Hepatocyte (in vitro differentiated cells): ENCODE measurements at places on chromosomes 2 and 18. TPM values are rescaled to one million over a fixed set of nuclear protein-coding genes. Genes with fewer than 3 reads are reported as not detected.

DNA sequence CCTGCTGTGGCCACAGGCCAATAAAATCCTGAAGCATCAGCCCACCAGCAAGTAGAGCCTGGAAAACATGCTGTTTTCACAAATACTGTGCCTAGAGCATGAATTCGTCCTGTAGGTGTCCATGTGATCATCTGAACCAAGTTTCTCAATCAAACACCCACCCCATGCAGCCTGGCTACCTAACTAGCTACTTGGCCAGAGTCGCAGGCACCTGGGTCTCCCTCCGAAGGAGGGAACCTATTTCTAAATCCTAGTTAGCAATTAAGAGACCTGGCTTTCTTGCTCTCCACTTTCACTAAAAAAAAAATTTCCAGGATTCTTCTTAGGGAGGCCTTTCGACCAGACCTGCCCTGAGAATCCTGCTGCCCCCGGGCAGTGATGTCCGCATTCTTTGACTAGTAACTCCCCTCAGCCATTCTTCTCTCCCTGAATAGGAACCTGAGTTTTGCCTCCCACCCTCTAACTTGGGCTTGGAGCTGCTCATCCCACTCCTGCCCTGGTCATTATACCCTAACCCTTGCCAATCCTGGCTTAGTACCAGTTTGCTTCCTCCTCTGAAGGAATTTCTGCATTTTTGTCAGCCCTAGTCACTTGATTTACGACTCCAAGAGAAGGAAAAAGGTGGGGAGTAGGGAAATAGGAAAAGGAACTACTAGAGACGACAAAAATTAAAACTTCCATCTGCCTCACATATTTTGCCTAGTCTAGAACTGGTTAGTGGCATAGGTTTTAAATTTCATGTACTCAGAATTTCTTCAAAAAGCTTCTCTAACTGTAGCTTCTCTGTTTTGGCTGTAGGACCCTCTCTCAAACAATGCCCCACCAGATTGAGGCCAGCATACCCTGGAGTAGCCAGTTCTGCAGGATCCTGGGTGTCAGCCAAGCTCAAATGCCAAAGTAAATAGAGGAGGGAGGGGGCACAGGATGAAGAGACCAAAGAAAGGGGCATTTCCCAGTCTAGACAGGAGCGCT lies 25.4 kb upstream of the TANK start:
- no peak overlapping the region for H3K4me3 ChIP-seq
- no peaks in the 10 kb centered on the region for H3K36me3 ChIP-seq
- DNase-seq, result no peak
- H3K27ac ChIP-seq, result peak overlapping the region; percentile 31

DNA sequence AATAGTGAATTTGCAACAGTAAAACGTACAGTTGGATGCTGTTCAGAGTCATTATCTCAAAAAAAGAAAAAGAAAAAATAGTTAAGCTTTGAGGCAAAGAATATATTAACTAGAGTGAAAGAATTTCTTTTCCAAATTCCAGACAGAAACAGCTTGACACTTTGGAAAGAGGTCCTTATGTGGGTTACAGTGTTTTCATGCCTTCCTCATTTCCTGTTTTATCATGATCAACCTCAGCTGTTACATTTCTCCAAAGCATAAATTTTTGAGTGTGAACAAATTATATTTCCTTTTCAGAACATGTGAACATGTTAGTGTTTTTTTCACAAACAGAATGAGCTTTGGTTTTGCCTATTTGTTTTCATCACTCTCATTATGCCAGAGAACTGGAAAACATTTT lies 13.6 kb downstream of the FRZB start:
- no peak for DNase-seq
- H3K36me3 ChIP-seq, result no peaks in the 10 kb centered on the region
- H3K27me3 ChIP-seq, result no peaks in the 10 kb centered on the region

DNA sequence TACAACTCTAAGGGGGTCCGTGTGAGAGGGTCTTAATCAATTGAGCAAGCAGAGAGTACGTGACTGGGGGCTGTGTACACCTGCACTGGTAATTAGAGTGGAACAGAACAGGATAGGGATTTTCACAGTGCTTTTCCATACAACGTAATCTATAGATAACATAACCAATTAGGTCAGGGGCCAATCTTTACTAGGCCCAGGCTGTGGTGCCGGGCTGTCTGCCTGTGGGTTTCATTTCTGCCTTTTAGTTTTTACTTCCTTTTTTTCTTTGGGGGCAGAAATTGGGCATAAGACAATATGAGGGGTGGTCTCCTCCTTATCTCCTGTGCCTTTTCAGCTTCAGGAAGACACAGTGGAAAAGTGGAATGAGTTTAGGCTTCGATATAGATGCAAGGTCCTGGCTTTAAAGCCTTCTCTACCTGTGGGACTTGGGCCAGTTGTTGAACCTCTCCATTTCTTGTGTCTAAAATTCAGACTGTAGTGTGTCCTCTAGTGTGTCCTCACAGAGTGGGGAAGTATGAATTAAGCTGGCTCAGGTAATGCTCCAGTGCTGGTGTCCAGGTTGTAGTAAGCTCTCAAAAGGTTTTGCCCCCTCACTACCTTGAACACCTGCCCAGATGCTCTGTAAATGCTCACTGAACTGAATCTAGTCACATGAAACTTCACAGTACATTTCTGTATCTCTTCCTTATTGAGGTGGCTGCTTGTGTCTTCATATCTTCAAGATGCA lies 422.8 kb downstream of the SETBP1 start:
- DNase-seq, result no peak
- no peaks in the 10 kb centered on the region for H3K27me3 ChIP-seq
- no peak overlapping the region for H3K4me3 ChIP-seq
- H3K4me1 ChIP-seq, result no peaks in the 10 kb centered on the region
- no peaks in the 10 kb centered on the region for H3K36me3 ChIP-seq

GRCh38 chr18:80157708-80158343 lies 48.8 kb downstream of the ADNP2 start:
- no peak overlapping the region for H3K27ac ChIP-seq
- peak; percentile 87 for DNase-seq
- no peaks in the 10 kb centered on the region for H3K27me3 ChIP-seq
- H3K4me3 ChIP-seq, result no peak overlapping the region
- H3K4me1 ChIP-seq, result no peaks in the 10 kb centered on the region
- no peaks in the 10 kb centered on the region for H3K36me3 ChIP-seq

GRCh38 chr2:17749753-17750438 lies 3.7 kb downstream of the SMC6 start:
- no peak overlapping the region for H3K4me3 ChIP-seq
- no peak for DNase-seq
- H3K27ac ChIP-seq, result no peak overlapping the region
- peaks cover 12% of the 10 kb centered on the region for H3K4me1 ChIP-seq

DNA sequence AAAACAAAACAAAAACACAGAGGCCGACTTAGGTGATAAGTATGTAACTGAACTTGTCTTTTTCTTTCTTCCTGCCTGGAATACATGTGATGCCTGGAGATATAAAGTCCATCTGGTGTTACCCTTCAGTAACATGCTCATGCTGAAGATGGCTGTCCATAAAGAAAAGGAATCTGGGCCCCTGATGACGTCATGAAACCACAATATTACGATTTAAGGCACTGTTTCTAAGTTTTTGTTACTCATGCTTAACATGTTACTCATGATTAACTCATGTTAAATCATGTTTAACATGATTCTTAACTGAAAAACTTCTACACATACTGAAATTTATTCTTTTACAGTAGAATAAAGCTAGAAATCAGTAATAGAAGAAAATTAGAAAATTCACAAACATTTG lies 49.0 kb downstream of the STRADB start:
- H3K36me3 ChIP-seq, result no peaks in the 10 kb centered on the region
- H3K27ac ChIP-seq, result no peak overlapping the region
- DNase-seq, result no peak
- no peaks in the 10 kb centered on the region for H3K27me3 ChIP-seq
- H3K4me1 ChIP-seq, result no peaks in the 10 kb centered on the region

DNA sequence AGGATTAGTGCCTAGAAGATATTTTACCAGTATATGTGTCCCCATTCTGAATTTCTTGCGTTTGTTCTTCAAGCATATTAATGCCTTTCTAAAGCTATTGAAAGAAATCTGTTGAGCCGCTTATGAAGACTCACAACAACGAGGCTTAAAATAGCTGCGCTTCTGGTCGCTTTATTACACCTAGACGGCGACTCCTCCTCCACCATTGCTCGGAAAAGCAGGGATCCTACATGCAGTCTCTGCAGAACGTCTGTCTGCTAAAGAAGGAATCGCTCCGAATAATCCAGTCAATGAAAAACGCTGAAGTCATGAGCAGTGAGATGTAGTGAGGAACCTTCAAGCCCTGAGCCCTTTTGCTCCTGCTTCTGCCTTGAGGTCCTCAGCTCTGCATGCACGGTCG lies 94.8 kb upstream of the ZNF516 start:
- H3K27me3 ChIP-seq, result no peaks in the 10 kb centered on the region
- H3K4me1 ChIP-seq, result peaks cover 10% of the 10 kb centered on the region
- no peak for DNase-seq
- H3K36me3 ChIP-seq, result no peaks in the 10 kb centered on the region
- no peak overlapping the region for H3K27ac ChIP-seq

DNA sequence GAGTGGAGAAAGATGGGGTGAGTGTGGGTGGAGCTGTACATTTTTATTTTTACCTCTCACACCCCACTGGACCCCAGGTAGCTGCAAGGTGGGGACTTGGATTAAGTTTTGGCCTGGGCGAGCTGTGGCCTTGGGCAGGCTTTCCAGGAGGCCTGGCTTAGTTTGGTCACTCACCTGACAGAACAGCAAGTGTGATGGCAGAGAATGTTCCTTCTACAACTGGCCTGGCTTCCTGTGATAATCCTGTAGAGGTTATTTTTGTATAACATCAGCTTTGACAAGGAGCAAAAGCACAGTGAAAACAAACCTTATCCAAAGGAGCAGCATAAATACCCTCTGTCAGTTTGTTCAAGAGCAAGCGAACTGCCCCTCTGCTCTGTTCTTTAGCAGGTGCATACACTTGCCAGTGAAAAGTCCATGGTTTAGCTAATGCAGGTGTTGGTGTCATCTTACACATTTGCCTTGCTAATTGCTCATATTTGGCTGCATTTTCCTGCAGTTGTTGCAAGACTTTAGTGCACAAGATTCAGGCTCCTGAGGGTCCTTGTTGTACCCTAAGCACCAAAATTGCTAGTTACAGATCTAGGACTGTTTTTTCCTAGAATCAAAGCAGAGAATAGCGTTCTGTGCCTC lies 6.3 kb downstream of the THNSL2 start:
- H3K4me1 ChIP-seq, result no peaks in the 10 kb centered on the region
- H3K4me3 ChIP-seq, result no peak overlapping the region
- no peaks in the 10 kb centered on the region for H3K36me3 ChIP-seq
- H3K27ac ChIP-seq, result no peak overlapping the region
- no peaks in the 10 kb centered on the region for H3K27me3 ChIP-seq

GRCh38 chr2:172858473-172858745 lies 122.8 kb downstream of the RAPGEF4 start:
- no peak overlapping the region for H3K4me3 ChIP-seq
- no peaks in the 10 kb centered on the region for H3K36me3 ChIP-seq
- no peaks in the 10 kb centered on the region for H3K27me3 ChIP-seq
- H3K27ac ChIP-seq, result peak overlapping the region; percentile 5

DNA sequence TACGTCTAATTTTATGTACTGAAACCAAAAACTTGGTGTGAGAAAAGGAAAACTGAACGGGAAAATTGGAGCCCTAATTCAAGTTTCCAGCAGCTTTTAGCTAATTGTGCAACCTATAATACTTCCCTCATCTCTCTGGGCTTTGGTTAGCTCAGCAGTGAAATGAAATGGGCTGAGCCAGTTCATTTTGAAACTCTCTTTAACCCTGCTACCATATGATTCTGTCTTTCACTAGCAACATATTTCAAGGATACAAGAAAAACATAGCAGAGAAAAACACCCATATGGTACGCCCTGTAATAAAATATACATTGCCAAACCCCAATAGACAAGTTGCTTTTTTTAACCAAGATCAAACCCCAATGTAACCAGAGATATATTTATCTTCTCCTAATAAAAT lies 799 bp downstream of the SYT4 start:
- H3K27ac ChIP-seq, result no peak overlapping the region
- no peaks in the 10 kb centered on the region for H3K36me3 ChIP-seq
- no peak overlapping the region for H3K4me3 ChIP-seq
- no peaks in the 10 kb centered on the region for H3K4me1 ChIP-seq
- no peak for DNase-seq

Gene LYPD6
- 5.3 and 5.4 TPM in 2 replicates for polyA plus RNA-seq

Gene SERPINB12
- polyA plus RNA-seq, result not detected in 2 replicates

Gene FBXO48
- 0.36 and 0.58 TPM in 2 replicates for polyA plus RNA-seq

Gene SCN3A
- polyA plus RNA-seq, result 2.4 and 3.0 TPM in 2 replicates

Gene CXCR1
- not detected in 2 replicates for polyA plus RNA-seq

Gene TMEFF2
- 0.68 and 1.8 TPM in 2 replicates for polyA plus RNA-seq

Gene OR6B2
- polyA plus RNA-seq, result not detected in 2 replicates
